ENCODE measurements at places on chromosomes 4 and X.

DNA sequence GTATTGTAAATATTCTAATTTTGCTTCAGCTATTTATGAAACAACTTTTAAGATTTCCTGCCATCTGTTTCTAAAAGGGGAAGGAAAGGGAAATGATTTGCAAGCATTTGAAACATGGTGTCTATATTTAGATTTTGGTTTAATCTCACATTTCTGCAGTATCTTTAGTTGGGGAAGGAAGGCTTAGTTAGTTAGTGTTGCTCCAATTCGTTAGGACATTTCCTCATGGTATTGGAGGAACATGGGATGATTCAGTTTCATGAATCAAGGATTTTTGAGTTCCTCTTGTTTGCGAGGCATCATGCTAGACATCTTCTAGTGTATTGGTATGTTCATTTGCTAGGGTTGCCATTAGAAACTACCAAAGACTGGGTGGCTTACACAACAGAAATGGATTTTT lies 20.5 kb upstream of the TMEM192 start:
- no peak for DNase-seq

GRCh38 chr4:176849076-176849475 lies 56.4 kb upstream of the VEGFC start:
- DNase-seq = no peak

GRCh38 chr4:145709843-145710242 lies 29.9 kb downstream of the C4orf51 start:
- DNase-seq = no peak

DNA sequence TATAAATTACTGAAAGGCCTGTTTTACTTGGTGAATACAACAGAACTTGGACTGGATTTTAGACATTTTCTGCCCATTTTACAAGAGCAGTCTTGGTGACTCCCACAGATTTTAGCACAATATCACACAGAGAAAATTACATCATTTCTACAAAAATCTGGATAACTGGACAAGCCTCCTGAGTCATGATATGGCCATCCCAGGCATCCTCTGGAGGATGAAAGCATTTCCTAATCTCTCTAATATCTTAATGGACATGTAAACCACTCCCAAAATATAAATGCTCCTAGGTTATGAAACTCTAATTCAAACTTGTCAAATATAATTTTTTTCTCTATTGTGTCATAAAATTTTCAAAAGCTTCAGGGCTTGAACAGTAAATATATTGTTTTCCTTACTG lies 1170.8 kb upstream of the PCDH7 start:
- DNase-seq = no peak

DNA sequence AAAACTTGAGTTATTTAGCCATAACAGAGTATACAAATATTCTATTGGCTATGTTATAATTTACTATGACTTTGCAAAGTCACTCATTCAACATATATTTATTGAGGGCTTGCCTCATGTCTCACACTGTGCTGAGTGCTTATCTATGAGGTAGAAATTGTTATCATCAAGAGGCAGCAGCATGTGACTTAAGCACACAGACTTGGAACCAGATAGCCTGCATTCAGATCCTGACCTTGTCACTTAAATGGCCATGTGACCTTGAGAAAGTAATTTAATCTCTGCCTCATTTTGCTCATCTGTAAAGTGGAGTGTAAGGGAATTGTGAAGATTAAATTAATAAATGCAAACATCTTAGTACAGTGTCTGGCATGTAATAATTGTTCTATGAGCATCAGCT lies 10.1 kb upstream of the EXOSC9 start:
- DNase-seq = no peak

DNA sequence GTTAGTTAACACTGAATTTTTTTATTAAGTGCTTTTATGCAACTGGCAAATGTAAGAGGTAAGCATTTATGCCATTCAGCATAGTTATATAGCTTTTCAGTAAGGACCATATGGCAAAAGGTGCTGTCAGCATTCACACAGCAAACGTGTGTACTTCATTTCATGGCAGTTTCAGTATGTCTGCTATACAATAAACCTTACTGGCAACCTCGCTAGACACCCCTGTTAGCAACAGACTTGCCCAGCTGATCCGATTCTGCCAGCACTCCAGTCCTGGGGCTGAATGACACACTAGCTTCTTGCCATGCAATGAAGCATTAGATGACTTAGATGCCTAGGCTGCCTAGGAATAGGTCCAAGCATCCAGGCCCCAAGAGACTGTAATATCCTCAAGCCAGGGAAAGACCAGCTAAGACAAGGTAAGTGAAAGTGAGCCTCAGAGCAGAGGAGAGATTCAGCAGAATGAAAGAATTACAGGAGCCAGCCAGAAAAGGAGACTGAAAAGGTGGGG lies 47.3 kb upstream of the DOCK11 start:
- no peak for DNase-seq

GRCh38 chr4:168664242-168664891 lies 167.5 kb downstream of the PALLD start:
- DNase-seq = no peak

GRCh38 chrX:133090236-133090809 lies 6.6 kb downstream of the USP26 start:
- DNase-seq = no peak

DNA sequence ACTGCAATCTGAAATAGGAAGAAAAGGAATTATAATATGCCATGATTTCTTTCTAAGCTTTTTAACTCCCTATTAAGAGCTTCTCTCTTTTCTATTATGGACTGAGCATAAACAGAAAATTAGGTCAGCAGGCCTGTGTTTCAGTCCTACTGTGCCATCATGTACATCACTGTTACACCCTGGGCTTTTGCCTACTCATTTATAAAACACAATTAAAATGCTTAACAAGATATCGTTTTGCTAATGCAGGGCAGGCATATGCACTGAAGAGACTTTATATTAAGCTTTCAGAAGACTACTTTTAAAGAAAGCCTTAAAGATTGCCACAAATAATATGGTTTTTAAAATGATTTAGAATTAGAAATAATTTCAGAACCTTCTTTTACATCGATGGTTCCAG lies 828 bp upstream of the BBS12 start:
- no peak for DNase-seq

GRCh38 chr4:6467600-6467999 lies 4.8 kb downstream of the PPP2R2C start:
- DNase-seq = no peak

DNA sequence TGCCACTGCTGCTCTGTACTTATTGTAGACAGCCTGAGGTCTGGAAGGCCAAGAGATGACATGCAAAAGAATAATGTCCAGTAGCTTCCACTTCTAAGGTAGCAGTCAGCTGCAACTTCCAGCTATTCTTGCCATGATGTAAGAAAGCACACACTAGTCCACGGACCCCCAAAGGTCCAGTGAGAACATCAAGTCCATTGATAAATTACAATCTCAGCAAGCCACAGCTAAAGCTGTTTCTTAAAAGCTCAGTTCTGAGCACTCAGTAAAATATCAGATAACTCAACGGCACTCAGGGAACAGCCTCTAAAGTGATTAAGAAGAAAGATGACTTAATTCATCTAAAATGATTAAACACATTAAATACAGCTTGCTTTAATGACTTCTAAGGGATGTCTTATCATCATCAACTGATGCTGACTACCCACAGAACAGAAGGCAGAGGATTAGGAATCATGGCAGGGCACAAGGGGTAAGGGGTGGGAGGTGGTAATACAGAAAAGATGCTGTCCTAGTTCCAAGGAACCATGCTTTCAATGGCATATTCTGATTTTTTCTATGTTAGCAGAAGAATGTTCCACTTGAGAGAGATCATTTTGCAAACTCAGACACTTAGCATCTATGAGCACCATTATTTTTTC lies 99.1 kb upstream of the CBR4 start:
- no peak for DNase-seq

GRCh38 chr4:159209249-159209648 lies 106.4 kb downstream of the RAPGEF2 start:
- DNase-seq = no peak

DNA sequence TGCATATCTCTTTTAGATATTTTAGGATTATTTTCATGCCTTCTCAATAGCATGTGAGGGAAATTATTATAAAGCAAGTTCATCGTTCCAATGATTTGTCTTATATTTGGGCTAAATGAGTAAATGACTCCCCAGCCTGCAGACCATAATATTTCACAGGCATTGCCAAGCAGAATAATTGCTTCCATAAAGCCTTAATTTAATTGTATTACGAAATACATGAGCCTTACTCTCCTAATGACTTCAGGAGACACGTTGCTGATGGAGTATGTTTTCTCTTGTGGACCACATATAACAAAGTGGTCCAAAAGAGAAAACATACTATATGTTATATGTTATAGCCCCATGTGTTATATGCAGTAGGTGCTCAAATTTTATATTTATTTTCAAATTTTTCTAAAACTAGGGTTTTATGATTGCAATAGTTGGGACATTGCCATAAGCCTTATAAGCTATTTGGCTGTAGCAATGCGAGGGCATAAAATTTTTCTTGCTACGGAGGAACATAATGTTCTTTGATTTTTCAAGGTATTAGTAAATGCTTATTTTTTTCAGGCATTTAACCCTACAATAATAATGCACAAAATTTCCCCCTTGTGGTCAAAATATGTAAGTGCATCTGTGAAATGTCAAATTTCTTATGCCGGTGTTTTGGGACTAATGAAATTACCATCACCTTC lies 26.2 kb upstream of the TMPRSS11D start:
- no peak for DNase-seq
